ENCODE measurements at places on chromosomes 3 and 15. TPM values are rescaled to one million over a fixed set of nuclear protein-coding genes. Genes with fewer than 3 reads are reported as not detected.

TFRC gene
- polyA plus RNA-seq = 14.1 TPM

TERC gene
- polyA plus RNA-seq = 2.6 TPM

CCR3 gene
- polyA plus RNA-seq = not detected

NDN gene
- 23.1 TPM for polyA plus RNA-seq

PRSS50 gene
- polyA plus RNA-seq = not detected

CLDN18 gene
- polyA plus RNA-seq = not detected

TRIM42 gene
- not detected for polyA plus RNA-seq

ABHD17C gene
- 5.6 TPM for polyA plus RNA-seq

SERINC4 gene
- 0.05 TPM for polyA plus RNA-seq

SLC28A2 gene
- not detected for polyA plus RNA-seq

CCDC33 gene
- polyA plus RNA-seq = not detected

TF gene
- 0.32 TPM for polyA plus RNA-seq

GRM7 gene
- 0.12 TPM for polyA plus RNA-seq

CAMK1 gene
- polyA plus RNA-seq = 28.4 TPM

MORC1 gene
- not detected for polyA plus RNA-seq

UNC45A gene
- polyA plus RNA-seq = 111 TPM

SATB1 gene
- polyA plus RNA-seq = 6.0 TPM
